ENCODE measurements at places on chromosomes 4 and X.

- DNase-seq: no peak
Measured at GRCh38 chr4:159237975-159238374, 135.1 kb downstream of the RAPGEF2 start.

DNA sequence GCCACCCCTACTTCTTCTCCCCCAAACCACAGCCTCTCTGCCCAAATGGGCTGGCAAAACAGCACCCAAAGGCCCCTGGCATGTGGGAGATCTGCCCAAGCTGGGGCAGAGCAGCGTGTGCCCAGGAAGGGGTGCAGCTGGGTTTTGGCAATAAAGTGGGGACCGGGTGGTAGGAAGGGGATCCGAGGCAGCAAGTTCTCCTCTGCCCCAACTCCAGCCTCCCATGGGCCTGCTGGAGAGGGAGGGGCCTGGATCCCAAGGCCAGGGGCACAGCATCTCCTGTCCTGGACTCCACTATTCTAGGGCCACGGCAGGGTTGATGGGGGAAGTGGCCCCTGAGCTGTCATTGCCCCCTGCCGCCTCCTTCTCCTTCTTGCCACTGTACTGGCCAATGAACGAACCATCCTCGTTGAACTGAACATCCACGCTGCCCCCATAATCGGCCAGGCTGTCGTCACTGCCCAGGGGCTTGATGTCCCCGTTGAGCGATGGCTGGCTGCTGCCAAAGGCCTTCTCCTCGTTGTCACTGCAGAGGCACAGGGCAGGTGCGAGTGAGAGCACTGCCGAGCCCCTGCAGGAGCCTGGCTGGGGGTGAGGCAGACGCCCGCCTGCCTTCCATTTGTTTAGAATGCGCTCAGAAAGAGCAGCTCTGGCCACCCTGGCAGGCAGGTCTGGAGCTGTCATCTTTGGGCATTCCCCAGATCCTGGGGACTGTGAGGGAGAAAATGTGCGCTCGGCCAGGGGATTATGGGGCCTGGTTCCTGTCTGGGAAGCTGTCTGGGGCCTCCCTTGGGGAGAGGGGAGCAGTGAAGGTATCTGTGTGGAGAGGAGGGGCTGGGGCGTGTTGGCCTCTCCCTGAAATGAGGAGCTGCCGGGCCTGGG, 23.4 kb downstream of the L1CAM start:
- DNase-seq: no peak

DNA sequence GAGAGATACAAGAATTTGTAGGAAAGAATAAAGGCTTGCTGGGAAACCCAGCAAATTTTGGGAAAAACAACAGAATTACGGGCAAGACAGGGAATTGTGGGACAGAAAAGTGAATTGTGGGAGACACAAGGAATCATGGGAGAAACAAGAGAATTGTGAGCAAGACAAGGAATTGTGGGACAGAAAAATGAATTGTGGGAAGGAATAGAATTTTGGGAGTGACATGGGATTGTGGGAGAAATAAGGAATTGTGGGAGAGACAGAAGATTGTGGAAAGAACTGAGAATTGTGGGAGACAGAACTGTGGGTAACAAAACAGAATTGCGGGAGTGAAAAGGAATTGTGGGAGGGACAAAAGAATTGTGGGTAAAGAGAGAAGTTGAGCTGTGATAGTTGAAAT, 1.2 kb upstream of the HCCS start:
- DNase-seq: no peak

GRCh38 chr4:70488748-70489147, 16.8 kb downstream of the MUC7 start:
- no peak for DNase-seq

- DNase-seq: no peak
Measured at GRCh38 chr4:182206916-182207315, 36.3 kb upstream of the TENM3 start.

GRCh38 chr4:76607266-76607799, 172.3 kb downstream of the SHROOM3 start:
- DNase-seq: no peak

DNA sequence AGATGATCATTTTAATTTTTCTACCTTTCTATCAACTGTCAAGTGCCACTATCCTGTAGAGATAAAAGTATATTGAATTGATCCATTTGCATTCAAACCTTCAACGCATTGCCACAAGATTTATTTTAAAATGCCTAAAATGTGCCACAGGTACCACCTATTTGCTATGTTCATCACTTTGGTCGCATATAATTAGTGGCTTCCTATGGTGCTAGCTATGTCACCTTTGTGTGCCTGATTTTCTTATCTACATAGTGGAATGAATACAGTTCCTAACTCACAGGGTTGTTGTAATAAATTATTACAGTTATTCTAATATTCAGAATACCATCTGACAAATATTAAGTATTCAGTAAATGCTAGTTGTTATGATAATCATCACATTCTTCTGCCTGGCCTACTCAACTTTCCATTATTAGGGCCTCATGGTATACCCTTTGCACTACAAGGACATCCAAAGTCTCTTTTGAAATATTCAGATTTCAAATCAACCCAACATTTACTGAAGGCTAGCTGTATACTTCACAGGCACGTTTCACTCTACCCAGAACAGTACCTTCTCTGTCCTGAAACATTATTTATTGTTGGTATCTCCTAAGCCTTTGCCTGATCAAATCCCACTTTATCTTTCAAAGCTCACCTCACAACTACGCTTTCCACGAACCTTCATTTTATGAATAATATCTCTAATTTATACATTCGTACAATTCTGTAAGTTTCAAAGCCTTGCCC, 62.4 kb downstream of the ANXA10 start:
- DNase-seq: no peak

- no peak for DNase-seq
Measured at GRCh38 chr4:40648131-40648530, 18.5 kb upstream of the RBM47 start.

DNA sequence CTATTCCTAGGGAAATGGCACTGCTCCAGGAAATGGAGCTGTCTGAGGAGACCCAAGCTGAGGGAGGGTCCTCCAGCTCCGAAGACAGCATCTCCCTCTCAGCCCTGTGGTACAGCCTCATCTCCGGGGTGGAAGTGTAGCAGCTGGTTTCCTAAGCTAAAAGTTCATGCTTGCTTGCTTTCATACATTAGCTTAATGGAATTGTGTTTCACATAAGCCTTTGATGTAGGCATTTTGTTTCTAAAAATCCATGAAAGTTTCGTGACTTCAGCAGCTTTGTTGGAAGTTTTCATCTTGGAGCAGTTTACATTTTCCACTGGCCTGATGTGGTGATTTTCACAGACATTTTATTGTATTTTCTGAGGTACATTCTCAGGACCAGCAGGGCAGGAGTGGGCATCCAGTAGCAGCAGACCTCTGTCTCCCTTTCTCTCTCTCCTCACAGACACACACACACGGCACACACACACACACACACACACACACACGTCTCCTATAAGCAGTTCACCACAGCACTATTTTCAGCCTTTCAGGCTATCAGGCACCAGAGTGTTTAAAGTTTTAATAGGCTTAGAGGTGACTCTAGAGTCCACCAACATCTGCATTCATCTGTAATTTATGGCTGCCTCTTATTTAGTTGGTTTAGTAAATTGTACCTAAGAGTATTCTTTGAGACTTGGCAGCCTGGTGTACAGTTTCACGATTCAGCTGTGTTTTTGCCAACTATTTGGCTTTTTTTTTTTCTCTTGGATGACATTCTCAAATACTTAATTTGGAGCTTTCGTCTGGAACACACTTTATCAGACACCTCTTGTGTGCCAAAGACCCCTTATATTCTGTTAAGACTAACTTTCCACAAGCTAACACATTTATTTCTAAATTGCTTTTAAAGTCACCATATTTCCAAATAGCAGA, 225.8 kb upstream of the SFRP2 start:
- DNase-seq: no peak

- DNase-seq: no peak
Measured at GRCh38 chrX:97628326-97628725, 744.6 kb downstream of the RPA4 start.

- no peak for DNase-seq
Measured at GRCh38 chr4:83563998-83564397, 28.1 kb downstream of the GPAT3 start.
